ENCODE measurements at places on chromosomes 16 and 17. TPM values are rescaled to one million over a fixed set of nuclear protein-coding genes. Genes with fewer than 3 reads are reported as not detected.
A peak's percentile ranks its signal among the peaks of the same experiment; 100 is the strongest.

GRCh38 chr16:10655415-10655977, 39.2 kb downstream of the TEKT5 start:
- DNase-seq = no peak

DNA sequence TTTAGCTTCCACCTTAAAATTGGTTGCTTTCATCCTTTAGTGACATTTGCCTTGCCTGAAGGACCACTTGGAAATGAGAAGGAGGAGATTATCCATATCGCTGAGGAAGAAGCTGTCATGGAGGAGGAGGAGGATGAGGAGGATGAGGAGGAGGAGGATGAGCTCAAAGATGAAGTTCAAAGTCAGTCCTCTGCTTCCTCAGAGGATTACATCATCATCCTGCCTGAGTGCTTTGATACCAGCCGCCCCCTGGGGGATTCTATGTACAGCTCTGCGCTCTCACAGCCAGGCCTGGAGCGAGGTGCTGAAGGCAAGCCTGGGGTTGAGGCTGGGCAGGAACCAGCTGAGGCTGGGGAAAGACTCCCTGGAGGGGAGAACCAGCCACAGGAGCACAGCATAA, 11.5 kb upstream of the TMEM106A start:
- no peak for DNase-seq

Gene EVPLL
- total RNA-seq = not detected

GRCh38 chr16:58339452-58339981, 44.7 kb upstream of the PRSS54 start:
- DNase-seq = no peak

DNA sequence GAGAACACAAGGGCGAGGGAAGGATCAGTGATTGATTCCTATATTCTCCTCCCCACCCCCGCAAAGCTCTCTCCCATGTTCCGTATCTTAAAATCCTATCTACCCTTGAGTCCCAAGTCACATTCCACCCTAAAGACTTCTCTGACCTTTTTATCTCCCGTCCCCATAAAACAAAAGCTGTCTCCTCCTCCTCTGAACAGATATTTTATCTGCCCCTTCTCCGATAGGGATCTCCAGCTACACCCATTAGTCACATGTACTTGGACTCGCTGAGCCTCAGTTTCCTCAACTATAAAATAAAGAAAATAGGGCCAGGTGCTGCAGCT, 12.8 kb downstream of the GGA2 start:
- DNase-seq = no peak

DNA sequence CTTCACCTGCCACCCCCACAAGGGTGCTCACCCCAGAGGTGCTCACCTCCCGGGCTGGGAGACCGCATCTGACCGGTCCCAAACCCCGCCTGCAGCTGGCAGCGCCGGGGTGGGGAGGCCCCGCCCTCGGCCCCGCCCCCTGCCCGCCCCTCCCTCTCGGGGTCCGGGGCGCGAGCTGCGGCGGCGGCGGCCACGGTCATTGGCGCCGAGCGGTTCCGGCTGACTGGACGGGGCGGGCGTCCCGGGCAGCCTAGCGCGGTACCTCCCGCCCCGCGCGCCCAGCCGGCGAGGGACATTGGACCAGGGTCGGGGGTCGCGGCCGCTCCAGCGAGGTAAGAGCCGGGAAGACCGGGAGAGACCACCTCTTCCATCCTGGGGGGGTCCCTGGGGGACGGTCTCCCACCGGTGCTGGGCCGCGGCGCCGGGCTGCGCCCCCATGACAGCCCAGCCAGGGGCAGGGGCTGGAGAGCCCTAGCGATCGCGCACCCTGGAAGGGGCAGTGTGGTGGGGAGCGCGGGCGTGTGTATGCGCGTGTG, at the start of gene CACNG5:
TSS of gene CACNG5 (plus strand) at position 199 of the 536 bp plus-strand sequence. CDS start 42,216 bp downstream, outside the sequence.
- DNase-seq = no peak

DNA sequence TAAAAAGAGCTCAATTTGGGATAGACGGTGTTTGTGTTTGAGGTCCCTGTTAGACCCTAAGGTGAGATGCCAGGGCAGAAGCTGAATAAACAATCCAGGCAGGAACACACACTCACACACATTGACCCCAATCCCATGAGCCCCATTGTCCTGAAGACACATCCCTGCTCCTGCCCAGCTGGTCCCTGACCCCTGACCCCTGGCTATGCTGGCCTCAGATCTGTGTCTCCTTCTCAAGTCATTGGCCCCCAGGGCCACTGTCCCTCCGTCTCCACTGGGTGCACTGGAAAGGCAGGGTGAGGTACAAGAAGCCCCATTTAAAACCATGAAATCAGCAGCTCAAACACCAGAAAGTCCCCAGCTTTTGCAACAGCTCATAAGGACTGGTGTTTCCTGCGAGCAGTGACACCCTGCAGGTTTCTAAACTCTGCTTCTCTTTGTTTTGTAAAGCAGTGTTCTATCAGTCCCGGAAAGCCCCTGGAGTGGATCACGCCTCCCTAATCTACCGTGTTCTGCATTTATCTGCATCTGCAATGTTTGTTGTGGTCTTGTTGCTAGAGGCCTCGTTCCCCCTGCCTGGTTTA, 18.0 kb upstream of the ASGR2 start:
- peak; percentile 89 for DNase-seq

GRCh38 chr17:81909231-81909630, 2.0 kb downstream of the PCYT2 start:
- no peak for DNase-seq

DNA sequence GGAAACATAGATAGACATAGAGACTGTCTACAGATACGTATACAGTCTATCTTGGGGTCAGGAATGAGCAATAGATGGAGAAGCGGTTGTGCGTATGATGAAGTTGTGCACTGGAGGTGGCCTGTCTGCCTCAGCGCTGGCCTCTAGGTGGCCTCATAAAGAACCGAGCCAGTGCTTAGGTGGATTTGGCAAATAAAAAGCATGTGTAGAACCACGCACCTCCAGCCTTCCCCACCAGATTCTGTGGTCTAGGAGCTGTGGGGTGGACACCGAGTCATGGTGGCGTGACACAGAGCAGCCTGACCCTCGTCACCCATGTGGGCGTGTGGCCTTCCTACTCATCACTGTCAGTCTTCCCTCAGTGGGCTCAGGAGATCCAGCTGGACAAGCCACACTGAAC, 34.0 kb downstream of the PGS1 start:
- DNase-seq = peak; percentile 53

GRCh38 chr16:84834403-84834772, 14.6 kb downstream of the CRISPLD2 start:
- no peak for DNase-seq

All from natural killer cell (primary cell).